ENCODE measurements at places on chromosomes 5 and 9.

GRCh38 chr5:57420801-57421200 lies 61.8 kb downstream of the ACTBL2 start:
- H3K4me1 ChIP-seq = peaks cover 13% of the 10 kb centered on the region
- no peak overlapping the region for H3K4me3 ChIP-seq
- peaks cover 5% of the 10 kb centered on the region for H3K36me3 ChIP-seq
- no peak overlapping the region for H3K27ac ChIP-seq

- peaks cover 6% of the 10 kb centered on the region for H3K36me3 ChIP-seq
- H3K4me3 ChIP-seq = no peak overlapping the region
- H3K27me3 ChIP-seq = no peaks in the 10 kb centered on the region
- peaks cover 20% of the 10 kb centered on the region for H3K4me1 ChIP-seq
Observed at GRCh38 chr9:87556039-87556438, 58.4 kb downstream of the DAPK1 start.

DNA sequence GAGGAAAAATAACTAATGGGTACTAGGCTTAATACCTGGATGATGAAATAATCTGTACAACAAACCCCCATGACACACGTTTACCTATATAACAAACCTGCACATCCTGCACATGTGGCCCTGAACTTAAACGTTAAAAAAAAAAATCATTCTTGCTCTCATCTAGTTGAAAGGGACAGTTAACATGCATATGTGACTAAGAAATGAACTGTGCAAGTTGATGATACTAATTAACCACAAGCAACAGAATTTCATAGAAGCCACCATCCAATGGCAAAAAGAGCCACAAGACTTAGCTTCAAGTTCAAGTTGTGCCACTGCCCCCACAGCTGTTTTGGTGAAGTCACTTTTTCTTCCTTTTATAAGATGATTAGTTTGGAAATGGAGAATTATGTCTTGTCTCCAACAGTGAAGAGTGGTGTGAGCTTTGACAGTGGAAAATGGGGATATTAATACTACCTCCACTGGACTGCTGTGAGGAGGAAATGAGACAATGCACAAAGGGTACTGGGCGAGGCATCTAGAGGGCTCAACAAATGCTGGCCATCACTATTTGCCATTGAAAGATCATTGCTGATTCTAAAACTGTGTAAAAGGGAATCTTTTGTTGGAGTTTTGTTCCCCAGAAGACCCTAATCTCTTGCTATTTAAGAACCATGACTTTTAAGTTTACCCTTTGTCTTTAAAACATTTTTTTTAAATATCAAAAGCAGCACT lies 202.1 kb downstream of the EBF1 start:
- H3K27ac ChIP-seq = no peak overlapping the region
- H3K4me1 ChIP-seq = peaks cover 27% of the 10 kb centered on the region
- H3K4me3 ChIP-seq = no peak overlapping the region
- H3K27me3 ChIP-seq = peaks cover 10% of the 10 kb centered on the region
- no peaks in the 10 kb centered on the region for H3K36me3 ChIP-seq

GRCh38 chr5:107418902-107419301 lies 251.8 kb downstream of the EFNA5 start:
- H3K27me3 ChIP-seq = no peaks in the 10 kb centered on the region
- no peaks in the 10 kb centered on the region for H3K36me3 ChIP-seq
- H3K27ac ChIP-seq = no peak overlapping the region
- H3K4me3 ChIP-seq = no peak overlapping the region
- no peak for DNase-seq

GRCh38 chr5:95760273-95761191 lies 29.4 kb downstream of the RHOBTB3 start:
- no peak for DNase-seq
- H3K27ac ChIP-seq = no peak overlapping the region
- H3K4me1 ChIP-seq = peaks cover 30% of the 10 kb centered on the region
- H3K36me3 ChIP-seq = peaks cover 61% of the 10 kb centered on the region

GRCh38 chr5:5542654-5543053 lies 120.2 kb downstream of the ICE1 start:
- H3K4me3 ChIP-seq = no peak overlapping the region
- no peak overlapping the region for H3K27ac ChIP-seq
- no peaks in the 10 kb centered on the region for H3K36me3 ChIP-seq

- H3K27ac ChIP-seq = no peak overlapping the region
- peaks cover 5% of the 10 kb centered on the region for H3K4me1 ChIP-seq
- no peak for DNase-seq
- no peaks in the 10 kb centered on the region for H3K36me3 ChIP-seq
- H3K4me3 ChIP-seq = no peak overlapping the region
Observed at GRCh38 chr5:68122439-68123328, 92.9 kb upstream of the PIK3R1 start.

DNA sequence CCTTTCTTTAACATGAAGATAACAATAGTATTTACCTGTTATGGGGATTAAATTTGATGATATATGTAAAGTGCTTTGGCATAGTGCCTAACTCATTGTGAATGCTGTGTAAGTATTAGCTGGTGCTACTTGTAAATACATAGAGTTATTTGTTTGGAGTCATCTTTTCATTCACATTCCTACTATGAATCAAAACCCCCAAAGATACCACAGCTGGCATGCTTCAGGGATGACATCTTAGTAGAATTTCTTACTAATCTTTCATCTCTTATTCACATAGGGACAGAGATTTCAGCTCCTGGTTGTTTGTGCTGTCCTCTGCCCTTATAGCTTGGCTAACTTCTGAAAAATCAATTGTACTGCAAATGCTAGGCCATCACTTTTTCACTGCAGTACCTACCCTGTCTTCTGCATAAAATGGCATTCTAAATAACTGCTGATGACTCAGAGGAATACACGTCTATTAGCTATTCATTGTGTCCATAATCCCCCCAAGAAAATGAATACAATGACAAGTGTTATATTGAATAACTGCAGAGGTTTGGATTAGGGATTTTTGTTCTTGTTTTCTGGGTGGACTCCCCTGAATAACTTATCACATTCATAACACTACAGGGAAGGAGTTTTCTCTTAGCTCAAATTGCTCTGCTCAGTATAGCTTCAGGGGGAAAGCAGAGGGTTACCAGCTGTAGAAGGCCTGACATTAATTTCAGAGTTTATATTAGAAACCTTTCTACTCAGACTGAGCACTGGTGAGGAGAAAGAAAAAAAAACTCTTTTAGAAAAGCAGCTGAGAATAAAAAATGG lies 192.2 kb upstream of the C9orf72 start:
- DNase-seq = no peak
- no peak overlapping the region for H3K27ac ChIP-seq

GRCh38 chr9:31412081-31412480 lies 972.4 kb upstream of the ACO1 start:
- H3K27ac ChIP-seq = no peak overlapping the region
- no peak for DNase-seq
- H3K4me1 ChIP-seq = no peaks in the 10 kb centered on the region
- no peaks in the 10 kb centered on the region for H3K36me3 ChIP-seq

- no peaks in the 10 kb centered on the region for H3K36me3 ChIP-seq
- H3K27ac ChIP-seq = no peak overlapping the region
- no peak for DNase-seq
- H3K4me1 ChIP-seq = peaks cover 14% of the 10 kb centered on the region
- H3K4me3 ChIP-seq = no peak overlapping the region
Observed at GRCh38 chr9:86705490-86705889, 241.8 kb downstream of the GAS1 start.

GRCh38 chr5:134406390-134406789 lies 5.3 kb downstream of the CDKN2AIPNL start:
- peaks cover 24% of the 10 kb centered on the region for H3K4me1 ChIP-seq
- no peaks in the 10 kb centered on the region for H3K27me3 ChIP-seq
- DNase-seq = no peak
- no peak overlapping the region for H3K4me3 ChIP-seq

GRCh38 chr9:12993466-12993865 lies 218.6 kb downstream of the LURAP1L start:
- no peaks in the 10 kb centered on the region for H3K4me1 ChIP-seq
- H3K27ac ChIP-seq = no peak overlapping the region
- no peak overlapping the region for H3K4me3 ChIP-seq
- peaks cover 3% of the 10 kb centered on the region for H3K27me3 ChIP-seq
- DNase-seq = no peak

DNA sequence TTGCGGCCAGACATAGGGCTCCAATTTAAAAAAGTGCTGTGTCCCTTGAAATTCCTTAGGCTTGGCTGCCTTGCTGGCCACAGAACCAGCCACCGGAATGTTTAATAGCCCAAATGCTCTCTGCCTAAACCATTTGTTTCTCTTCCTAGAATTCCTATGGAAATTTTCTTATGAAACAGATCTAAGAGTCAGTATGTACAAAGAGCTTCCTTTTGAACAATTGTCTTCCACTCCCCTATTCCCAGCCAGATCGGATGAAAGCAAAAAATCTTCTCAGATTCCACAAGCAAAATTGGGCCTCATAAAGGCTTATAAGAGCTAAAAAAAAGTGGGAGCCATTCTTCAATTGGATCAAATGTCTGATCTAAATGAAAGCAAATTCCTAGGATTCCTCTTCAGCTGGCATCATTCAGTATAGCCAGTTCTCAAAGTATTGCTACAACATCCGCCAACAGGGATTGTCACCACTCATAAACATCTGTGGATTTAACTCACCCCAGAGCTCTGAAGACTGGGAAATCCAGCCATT lies 104.3 kb downstream of the CEMIP2 start:
- H3K4me1 ChIP-seq = peaks cover 17% of the 10 kb centered on the region
- H3K27ac ChIP-seq = no peak overlapping the region
- H3K4me3 ChIP-seq = no peak overlapping the region
- DNase-seq = no peak
- H3K27me3 ChIP-seq = no peaks in the 10 kb centered on the region

GRCh38 chr5:117761186-117761585 lies 1186.6 kb upstream of the SEMA6A start:
- H3K36me3 ChIP-seq = no peaks in the 10 kb centered on the region
- no peaks in the 10 kb centered on the region for H3K27me3 ChIP-seq
- H3K4me3 ChIP-seq = no peak overlapping the region
- peaks cover 15% of the 10 kb centered on the region for H3K4me1 ChIP-seq
- H3K27ac ChIP-seq = peak overlapping the region; percentile 69

DNA sequence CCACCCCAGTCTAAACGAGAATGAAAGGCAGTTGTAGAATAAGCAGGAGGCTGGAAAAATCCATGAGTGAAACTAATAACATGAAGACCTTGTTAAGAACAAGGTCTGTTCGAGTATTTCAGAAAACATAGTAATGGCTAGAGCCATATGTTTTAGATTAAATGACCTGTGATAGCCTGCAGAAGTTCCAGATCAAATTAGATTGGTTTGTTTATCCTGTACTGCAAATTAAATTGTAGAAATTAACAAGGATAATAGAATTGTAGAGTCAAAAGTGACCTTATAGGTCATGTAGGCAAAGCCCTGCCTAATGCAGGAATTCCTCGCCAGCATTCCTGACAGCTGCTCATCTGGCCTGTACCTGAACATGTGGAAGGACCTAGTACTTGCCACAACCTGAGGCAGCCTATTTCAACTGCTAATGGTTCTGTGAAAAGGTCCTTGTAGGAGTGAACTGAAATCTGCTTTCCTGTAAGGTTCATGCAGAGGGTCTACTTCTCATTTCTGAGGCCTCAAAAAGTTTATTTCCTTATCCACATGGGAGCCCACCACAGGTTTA lies 17.2 kb downstream of the LIX1 start:
- peaks cover 7% of the 10 kb centered on the region for H3K4me1 ChIP-seq
- peaks cover 7% of the 10 kb centered on the region for H3K36me3 ChIP-seq
- H3K4me3 ChIP-seq = no peak overlapping the region

DNA sequence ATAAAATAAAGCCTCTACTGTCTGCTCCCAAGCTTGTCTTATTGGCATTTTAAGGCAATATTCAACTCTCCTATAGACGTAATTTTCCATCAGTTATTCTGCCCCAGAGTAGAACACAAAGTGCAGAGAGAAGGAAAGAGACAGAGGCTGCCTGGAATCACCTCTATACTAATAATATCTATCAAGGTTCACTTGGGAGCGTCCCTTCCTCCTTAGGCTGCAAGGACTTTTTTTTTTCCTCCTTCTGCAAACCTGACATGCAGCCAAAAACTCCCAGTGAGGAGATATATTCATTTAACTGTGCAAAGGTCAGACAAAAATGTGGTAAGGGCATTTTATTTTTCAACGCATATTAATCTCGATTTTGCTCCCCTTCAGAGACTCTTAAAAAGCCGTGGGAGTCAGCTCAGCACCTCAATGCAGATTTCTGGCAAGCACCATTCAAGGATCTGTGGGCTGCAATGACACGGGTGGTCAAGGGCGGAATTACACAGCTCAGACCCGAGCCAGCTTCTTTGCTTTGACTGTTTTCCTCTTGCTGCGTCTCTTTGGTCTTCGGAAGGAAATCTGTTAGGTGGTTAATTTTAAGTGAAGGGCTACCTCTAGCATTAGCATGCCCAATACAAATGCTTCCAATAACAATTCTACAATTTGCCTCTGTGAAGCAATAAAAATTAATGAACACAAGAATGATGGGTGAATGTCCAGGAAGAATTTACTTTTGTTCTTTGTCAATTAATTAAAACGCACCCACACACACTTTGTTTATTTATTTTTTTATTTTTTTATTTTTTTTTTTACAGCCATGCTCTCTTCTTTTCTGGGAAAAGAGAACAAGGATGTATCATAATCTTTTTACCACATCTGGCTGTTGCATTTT lies 587.7 kb upstream of the GRAMD2B start:
- H3K27ac ChIP-seq = no peak overlapping the region
- H3K4me3 ChIP-seq = no peak overlapping the region
- peaks cover 13% of the 10 kb centered on the region for H3K36me3 ChIP-seq
- no peaks in the 10 kb centered on the region for H3K27me3 ChIP-seq
- DNase-seq = peak; percentile 49

- H3K4me1 ChIP-seq = no peaks in the 10 kb centered on the region
- no peak overlapping the region for H3K4me3 ChIP-seq
- no peak for DNase-seq
- H3K36me3 ChIP-seq = no peaks in the 10 kb centered on the region
- H3K27me3 ChIP-seq = peaks cover 11% of the 10 kb centered on the region
Observed at GRCh38 chr5:11681796-11682195, 222.4 kb downstream of the CTNND2 start.

DNA sequence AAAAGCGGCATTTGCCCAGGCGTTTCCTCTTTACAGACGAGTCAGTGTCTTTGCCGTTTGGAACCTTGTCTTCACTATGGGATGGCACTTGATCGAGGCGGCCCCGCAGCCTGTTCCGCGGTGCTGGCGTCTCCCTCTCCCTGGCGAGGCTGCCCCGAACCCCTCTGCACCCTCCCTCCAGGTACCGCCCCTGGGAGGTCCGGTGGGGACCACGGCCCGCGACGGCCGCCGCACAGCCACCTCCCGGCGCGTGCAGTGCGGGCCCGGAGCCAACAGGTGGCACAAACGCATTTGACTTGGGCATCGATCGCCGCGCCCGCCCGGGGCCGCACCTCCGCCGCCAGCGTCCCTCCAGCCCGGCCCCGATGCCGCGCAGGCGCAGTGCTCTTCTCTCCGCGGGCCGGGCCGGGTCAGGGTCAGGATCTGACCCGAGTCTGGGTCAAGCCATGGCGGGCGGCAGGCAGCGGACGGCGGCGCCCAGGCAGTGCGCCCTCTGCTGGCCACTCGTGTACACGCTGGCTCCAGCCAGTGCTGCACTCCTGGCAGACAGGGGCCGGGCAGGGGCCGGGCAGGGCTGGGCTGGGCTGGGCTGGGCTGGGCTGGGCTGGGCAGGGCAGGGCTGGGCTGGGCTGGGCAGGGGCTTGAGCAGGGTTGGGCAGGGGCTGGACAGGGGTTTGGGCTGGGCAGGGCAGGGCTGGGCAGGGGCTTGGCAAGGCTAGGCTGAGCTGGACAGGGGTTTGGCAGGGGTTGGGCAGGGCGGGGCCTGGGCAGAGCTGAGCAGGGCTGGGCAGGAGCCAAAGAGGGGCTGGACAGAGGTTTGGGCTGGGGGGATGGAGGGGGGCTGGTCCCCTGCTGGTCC lies 155.8 kb upstream of the IRX4 start:
- no peaks in the 10 kb centered on the region for H3K36me3 ChIP-seq
- H3K4me1 ChIP-seq = peaks cover 5% of the 10 kb centered on the region
- peak overlapping the region; percentile 54 for H3K4me3 ChIP-seq
- H3K27me3 ChIP-seq = peaks cover 61% of the 10 kb centered on the region
- H3K27ac ChIP-seq = no peak overlapping the region
- DNase-seq = peak; percentile 96

Data from nephron progenitor cell (in vitro differentiated cells).